ENCODE measurements at places on chromosomes 13 and 19.

- peak; percentile 99 for DNase-seq
These were observed at the start of gene DMAC2 for GRCh38 chr19:41439441-41440222. Gene DMAC2, minus strand, starts transcription at chr19:41439912. Its CDS starts 13 bp downstream, at chr19:41439899.

- DNase-seq, result no peak
These were observed 34.9 kb downstream of the STARD13 start for GRCh38 chr13:33250609-33251008.

GRCh38 chr19:52778811-52779210 lies 7.8 kb downstream of the ZNF600 start:
- no peak for DNase-seq

- DNase-seq, result no peak
These were observed 688 bp downstream of the ZFP36 start for GRCh38 chr19:39407410-39407659.

GRCh38 chr13:33828431-33829129 lies 10.6 kb downstream of the RFC3 start:
- DNase-seq, result no peak

- DNase-seq, result no peak
These were observed 127.2 kb upstream of the ZNF91 start for GRCh38 chr19:23522431-23522830.

DNA sequence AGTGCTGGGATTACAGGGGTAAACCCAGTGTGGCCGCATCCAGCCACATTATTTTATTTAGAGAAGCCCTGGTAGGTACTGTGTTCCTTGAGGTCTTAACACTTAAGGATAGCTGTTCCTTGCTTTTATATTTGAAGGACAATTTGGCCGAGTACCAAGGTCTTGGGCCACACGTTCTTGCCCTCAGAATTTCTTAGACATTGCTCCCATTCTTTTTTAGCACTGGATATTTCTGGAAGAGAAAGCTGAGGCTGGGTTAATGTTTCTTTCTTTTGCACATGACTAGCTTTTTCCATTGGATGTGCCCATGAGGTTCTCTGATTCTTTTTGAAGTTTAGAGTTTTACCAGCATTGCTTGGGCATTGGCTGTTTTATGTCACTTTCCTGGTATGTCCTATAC lies 5.5 kb upstream of the RNF113B start:
- no peak for DNase-seq

DNA sequence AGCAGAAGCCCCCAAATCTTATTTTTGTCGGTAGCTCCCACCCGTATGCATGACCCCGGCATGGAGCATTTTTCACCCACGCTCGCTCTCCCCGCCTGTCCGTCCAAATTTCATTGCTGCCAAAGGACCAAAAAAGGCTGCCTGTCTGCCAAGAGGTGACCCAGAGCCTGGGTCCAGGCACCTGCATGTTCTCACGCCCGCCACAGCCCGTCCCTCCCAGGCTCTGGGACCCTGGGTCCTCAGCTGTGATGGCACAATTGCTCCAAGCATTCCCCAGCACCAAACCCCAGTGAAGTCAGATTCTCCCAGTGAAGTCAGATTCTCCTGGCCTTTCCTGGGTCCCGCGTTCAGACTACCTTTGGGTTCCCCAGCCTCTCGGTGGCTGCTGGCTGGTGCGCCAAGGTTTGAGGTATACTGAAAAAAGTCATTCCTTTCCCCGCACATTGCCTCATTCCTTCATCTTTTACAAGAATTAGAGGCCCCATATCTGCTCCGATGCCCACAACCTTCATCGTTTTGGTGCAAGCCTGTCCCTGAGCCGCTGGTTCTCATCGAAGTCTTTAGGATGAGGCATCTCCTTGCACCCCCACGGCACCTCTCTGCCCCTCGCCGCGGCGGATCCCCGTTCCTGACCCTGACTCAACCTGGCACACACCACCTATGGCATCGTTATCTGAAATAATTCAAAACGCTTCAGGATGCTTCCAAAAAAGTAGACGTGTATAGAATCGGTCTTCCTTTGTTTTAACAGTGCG lies 59.3 kb upstream of the F7 start:
- DNase-seq, result no peak

DNA sequence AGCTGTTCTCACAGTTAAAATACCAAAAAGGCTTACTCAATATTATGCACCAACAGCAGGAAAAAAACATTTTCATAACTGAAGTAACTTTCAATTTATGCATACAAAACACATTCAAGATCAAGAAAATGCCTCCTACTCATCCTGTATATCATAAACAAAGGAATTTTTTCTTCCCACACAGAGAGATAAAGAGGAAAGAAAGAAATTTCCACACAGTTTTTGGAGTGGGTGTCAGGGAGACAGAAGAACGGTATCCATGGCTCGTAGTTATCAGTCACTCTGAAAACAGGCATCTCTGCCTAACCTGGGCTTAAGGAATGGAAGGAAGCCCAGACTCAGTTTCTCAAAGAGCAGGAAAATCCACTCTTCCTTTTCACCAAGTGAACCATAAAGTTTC lies 92.4 kb upstream of the SIAH3 start:
- DNase-seq, result no peak

DNA sequence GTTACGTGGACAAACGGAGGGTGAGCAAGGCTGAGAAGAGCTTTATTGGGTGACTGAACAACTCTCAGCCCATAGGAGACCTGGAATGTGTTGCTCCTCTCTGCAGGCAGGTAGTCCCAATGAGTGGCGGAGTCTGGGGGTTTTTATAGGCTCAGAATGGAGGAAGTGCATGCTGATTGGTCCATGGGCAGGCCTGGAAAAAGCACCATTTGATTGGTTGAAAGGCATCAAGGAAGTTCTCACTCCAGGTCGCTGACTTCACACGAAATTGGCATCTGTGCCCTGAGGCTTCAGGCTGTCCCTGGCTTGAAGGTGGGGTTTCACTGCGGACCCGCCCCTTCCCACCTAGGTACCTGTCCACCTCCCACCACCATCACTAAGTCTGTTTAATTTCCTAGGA lies 65.4 kb downstream of the SPATA13 start:
- no peak for DNase-seq
